ENCODE measurements at places on chromosomes 16 and 17. TPM values are rescaled to one million over a fixed set of nuclear protein-coding genes. Genes with fewer than 3 reads are reported as not detected.

DNA sequence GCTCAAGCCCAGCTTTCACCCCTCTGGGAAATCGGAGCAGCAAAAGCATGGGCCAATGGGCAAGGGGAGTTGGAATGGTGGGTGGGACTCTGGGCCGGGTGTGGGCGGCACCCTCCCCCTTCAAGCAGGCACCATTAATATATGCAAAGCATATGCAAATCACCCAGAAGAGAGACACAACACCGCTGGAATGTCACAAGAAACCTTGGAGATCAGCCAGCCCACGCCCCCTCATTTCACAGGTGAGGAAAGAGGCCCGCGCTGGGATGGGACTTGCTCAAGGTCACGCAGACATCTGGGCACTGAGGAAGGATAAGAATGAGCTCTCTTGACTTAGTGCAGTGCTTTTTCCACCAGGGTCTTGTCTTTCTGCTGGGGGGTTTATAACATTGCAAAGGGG lies 4.8 kb downstream of the SRCIN1 start:
- DNase-seq: peak; percentile 71

DNA sequence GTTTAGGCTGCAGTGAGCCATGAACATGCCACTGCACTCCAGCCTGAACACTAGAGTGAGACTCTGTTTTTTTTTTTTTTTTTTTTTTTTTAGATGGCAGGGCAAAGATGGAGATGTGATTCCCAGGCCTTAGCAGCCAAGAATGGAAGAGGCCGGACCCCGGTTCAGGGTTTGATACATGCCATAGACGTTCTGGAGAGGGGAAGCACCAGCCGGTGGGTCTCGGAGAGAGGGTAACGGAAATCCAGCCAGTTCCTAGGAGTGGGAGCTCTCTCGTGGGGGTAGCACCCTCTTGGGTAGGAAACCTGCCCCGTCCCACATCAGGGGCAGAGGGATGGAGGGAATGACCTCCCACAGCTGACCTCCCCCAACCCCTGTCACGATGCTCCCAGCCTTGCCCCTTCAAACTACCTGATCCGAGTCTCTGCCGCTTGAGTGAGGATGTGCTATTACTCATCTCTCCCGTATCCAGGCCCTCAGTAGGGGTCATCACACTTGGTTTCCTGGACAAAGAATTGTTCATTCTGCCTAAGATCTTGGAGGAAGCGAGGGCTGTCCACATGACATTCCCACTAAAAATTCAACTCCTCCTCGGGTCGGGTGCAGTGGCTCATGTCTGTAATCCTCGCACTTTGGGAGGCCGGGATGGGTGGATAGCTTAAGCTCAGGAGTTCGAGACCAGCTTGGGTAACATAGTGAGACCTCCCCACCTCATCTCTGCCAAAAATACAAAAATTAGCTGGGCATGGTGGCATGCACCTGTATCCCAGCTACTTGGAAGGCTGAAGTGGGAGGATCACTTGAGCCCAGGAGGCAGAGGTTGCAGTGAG lies 47.3 kb downstream of the MIS12 start:
- DNase-seq: no peak

DNA sequence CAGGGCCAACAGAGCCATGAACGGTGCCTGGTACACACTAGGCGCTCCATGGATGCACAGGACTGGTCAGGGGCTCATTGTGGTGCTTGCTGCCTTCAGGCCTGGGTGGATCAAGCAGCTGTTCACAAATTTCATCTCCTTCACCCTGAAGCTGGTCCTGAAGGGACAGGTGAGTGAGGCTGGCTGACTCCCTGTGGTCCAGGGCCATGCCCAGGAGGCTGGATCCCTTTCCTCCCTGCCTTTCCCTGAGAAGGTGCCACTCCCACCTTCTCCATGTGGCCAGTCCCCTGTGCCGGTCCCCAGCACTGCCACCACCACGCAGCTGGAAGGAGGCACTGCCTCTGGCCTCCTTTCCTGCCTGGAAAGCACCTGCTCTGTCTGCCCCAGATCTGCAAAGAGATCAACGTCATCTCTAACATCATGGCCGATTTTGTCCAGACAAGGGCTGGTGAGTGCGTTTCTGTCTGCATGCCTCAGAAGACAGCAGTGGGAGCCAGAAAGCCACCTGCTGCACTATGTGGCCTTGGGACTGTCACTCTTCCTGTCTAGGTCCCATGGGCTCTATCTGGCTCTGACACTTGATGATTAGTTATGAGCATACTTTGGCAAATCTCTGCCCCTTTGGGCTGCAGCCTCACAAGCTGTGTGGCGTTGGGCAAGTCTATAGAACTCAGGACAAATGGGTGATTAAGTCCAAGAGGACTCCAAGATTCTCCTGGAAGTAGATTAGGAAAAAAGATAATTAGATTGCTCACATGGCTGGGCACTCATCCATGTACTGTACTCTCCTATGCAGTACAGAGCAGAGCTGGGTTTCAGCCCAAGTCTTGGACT lies 9.4 kb downstream of the CETP start:
- no peak for DNase-seq

DNA sequence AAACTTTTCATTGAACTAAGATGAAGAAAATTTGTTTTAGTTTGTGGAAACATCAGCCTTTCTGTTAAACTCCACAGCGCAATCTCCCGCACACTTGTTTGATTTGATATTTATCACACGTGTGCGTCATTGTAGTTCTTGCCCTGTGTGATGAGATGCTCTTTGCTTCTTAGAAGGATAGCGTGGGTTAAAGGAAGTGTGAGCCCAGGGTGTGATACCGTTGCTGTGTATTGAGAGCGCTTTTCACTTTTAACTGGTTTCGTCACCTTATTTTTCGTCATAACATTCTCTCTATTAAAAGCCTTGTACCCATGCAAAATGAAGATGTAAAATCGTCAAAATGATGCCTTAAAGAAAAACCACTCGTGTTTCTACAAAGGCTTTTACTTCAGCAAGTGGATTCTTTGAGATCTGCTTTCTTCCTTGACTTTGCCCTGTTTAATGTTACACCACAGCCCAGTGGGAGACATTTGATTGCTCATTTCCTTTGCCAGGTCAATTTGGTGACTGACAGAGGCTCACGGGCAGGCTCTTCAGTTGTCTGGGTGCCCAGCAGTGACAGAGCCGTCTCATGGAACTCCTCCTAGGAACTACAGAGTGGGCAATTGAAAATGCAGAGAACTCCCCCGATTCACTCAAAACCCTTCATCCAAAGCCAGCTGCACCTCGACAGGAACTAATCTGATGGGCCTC lies 61.1 kb downstream of the RPA1 start:
- no peak for DNase-seq

RAB11FIP4 gene
- total RNA-seq: 25.7 TPM

MRPS23 gene
- 62.0 TPM for total RNA-seq
